Fibroblast of mammary gland (primary cell): ENCODE measurements at places on chromosomes 4 and X.
A peak's percentile ranks its signal among the peaks of the same experiment; 100 is the strongest.

- no peak for DNase-seq
Measured at GRCh38 chrX:47574547-47575301, 7.5 kb upstream of the TIMP1 start.

DNA sequence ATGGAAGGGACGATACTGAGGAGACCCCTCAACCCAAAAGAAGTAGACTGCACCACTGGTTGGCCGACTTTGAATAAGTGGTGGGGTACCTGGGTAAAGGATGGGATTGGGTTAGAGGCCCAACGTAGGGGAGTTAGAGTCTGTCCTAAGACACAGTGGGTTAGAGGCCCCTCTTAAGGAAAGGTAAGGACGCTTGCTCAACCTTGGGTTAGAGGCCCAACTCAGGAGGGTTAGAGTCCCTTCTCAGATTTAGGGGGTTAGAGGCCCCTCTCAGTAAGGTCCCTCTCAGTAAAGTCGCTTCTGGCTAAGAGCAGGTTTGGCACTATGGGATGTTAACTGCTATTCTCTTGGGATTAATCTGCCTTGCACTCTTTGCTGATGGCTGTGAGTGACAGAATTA lies 81.3 kb downstream of the ACOX3 start:
- no peak for DNase-seq

DNA sequence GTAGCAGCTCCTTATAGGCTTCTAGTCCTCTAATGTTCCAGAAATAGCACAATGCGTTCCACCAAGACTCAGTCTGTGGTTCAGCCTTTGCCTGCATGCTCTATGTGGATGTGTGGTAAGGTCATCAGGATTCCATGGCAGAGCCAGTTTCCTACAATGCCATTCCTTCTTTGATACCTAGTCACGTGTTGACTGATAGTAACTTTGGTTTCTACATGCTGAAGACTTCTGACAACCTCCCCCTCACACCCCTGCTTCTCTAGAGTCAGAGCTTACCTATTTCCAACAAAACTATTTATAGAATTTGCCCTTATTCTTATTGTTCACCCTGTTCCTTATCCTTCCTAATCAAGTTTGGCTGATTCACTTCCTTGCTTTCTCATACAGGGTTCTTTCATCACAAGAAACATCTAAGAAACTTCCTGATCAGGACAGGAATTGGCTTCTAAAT lies 81.1 kb downstream of the CT47B1 start:
- peak; percentile 42 for DNase-seq

GRCh38 chr4:2811830-2812611 lies 19.1 kb downstream of the SH3BP2 start:
- DNase-seq, result peak; percentile 70

- peak; percentile 95 for DNase-seq
Measured at GRCh38 chrX:44828008-44828605, 15.7 kb upstream of the DUSP21 start.

GRCh38 chr4:128303986-128304385 lies 16.4 kb upstream of the PGRMC2 start:
- DNase-seq, result no peak

DNA sequence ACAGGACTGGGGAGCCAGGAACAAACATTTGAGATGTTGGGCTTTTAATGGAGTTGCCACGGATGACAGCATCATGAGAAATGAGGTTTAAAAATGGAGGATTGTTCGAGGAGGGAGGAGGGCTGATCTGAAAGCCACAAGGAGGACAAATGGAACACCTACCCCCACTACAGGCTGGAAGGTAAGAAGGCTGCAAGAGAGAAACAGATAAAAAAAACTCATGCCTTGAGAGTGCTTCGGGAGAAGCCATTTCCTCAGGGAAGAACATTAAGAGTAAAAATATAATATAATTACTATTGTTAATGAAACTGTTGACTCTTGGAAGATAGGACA lies 119.5 kb upstream of the MAP9 start:
- DNase-seq, result no peak

DNA sequence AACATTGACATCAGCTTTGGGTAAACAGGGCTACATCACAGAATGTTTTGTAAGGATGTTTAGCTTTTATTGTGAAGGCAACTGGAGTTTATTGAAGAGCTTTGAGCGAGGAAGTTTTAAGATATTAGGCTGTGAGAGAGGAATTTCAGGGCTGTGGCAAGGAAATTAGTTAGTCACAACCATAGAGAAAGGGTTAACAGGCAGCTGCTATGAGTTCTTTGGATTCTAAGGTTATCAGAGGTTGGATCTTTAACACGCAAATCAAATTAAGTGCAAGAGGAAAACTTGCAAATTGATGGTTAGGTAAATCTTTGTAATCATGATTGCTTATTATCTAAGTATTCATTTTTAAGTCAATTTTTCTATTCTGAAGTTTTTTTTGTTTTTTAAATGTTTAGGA lies 156.0 kb downstream of the UGT8 start:
- DNase-seq, result no peak

DNA sequence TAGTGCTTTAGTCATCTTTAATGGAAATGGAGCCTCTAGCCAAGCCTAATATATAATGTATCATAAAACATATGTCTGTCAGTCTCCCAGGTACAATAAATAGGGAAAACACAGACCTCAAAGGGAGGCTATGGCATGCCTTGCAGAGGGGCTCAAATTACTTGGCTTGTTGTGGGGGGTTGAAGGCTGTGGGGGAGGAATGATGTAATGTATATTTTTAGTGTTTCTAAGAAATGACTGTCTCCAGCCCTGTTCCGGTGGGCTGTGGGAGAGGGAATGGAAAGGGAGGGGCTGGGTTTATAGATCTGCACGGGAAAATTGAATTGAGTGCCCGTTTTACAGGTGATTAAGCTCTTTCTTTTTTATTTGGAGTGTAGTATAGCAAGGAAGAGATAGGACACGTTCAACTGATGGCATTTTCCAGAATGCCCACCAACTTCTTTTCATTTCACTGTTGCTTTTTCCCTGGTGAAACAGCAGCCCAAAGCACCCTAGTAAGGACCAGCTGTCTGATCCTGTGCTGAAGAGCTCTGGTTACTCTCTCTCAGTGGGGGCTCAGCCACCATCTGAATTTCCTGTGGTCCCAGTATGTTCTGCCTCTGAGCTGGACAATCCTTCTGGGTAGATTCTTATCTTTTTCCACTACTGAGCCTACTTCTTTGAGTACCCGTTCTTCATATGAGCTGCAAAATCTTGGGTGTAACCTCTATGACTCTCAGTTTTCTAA lies 220.7 kb upstream of the CASK start:
- no peak for DNase-seq

DNA sequence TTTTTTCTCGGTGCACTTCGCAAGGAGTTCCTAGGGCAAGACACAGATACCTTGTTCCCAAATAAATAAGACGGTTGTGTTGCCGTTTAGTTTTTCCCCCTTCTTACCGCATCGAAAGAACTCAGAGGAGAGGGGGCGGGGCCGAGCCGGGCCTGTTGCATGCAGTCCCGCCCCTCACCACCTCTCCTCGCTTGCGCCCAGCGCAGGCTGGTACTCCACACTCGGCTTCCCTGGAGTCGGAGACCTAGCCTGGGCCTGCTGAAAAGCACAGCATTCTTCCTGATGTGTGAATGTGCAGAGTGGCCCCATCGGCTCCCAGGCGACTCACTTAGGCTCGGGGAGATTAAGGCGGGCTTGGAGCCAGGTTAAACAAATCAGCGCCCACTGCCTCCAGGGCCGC lies 26.1 kb upstream of the VMA21 start:
- DNase-seq, result no peak

GRCh38 chrX:85859426-85859825 lies 187.9 kb downstream of the CHM start:
- DNase-seq, result no peak

GRCh38 chrX:1546691-1547251 lies 9.8 kb upstream of the P2RY8 start:
- DNase-seq, result no peak

GRCh38 chr4:7193030-7193958 lies 956 bp downstream of the SORCS2 start:
- DNase-seq, result no peak

GRCh38 chrX:22095286-22095685 lies 63.2 kb downstream of the PHEX start:
- DNase-seq, result peak; percentile 95

DNA sequence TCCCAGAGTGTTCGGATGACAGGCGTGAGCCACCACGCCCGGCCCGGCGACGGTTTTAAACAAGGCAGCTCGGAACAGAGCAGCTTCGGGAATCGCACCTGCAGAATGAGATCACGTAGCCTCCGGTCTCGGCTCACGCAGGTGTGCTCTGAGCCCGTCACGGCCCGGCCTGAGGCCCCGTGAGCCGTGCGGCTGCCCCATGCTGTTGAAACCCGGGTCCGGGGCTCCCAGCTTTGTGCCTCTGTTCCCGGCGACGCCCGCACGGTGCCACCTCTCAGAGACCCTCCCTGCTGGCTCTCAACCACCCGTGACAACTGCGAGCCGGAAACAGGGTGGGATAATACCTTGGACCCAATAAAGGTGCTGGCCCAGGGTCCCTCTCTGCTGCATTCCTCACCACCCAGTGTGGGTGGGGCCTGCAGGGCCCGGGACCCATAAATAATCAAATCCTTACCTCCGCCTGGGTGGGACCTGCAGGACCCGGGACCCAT lies 13.4 kb upstream of the PLCXD1 start:
- no peak for DNase-seq

DNA sequence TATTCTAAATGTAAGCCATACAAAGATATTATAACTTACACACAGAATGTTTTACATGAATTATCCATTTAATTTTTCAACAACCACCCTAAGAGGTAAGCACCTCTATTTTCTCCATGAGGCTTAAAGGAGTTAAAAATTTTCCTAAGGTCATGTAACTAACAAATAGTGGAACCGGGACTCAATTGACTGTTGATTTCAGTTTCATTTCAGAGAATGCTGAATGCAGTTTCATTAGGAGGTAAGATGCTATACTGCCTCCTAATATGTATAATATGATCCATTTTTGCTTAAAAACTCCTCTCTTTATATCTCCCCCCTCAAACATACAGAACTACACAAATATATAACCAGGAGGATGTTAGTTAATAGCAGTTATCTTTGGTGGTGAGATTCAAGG lies 29.1 kb downstream of the PHKA1 start:
- no peak for DNase-seq

DNA sequence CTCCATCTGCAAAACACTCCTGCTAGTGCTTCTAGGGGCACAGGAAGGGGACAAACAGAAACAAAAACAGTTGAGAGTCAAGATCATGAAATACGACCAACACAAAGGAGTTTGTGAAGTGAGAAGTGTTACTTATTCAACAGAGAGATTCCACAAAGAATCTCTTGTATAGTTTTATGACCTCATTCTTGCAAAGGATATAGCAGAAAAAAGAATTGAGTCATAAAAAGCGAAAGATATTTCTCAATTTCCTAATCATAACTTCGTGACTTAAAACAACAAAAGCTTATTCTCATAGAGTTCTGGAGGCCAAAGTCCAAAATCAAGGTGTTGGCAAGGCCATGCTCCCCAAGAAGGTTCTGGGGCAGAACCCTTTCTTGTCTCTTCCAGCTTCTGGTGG lies 40.7 kb downstream of the TIGD4 start:
- peak; percentile 18 for DNase-seq

GRCh38 chr4:155479835-155480234 lies 103.1 kb upstream of the MAP9 start:
- DNase-seq, result no peak

DNA sequence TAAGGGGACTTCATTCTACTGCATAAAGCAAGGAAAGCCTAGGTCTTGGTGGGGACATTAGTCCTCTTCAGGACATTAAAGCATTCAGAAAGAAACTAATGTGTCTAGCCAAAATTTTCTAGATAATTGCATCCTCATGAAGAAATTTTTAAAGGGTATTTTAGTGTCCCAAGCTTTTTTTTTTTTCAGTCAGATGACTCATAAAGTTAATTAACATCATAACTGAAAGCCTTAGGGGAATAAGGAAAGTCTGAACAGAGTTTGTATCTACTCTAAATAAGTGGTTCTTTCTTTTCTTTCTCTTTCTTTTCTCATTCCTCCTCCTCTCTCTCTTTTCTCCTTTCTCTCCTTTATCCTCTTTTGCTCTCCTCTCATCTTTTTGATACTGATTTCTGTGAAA lies 202.4 kb downstream of the ADAMTS3 start:
- peak; percentile 40 for DNase-seq

GRCh38 chrX:39941332-39941920 lies 156.3 kb downstream of the BCOR start:
- DNase-seq, result no peak

DNA sequence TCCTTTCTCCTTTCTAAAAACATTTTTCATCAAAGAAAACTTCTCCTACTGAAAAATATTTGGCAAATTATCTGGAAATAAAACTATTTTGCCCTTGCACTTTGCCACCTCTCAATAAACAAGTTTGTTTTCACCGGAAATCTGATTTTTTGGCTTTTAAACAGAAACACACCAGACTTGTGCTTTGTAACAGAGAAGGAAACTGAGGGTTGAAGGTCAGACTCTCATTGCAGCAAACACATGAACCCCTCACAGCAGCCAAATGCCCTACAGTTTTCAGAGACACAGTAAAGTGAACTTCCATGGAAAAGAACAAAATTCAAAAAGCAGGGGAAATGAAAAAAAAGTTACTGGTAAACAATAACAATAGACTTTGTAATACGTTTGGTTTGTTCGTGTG lies 95.6 kb upstream of the WDR17 start:
- DNase-seq, result no peak

DNA sequence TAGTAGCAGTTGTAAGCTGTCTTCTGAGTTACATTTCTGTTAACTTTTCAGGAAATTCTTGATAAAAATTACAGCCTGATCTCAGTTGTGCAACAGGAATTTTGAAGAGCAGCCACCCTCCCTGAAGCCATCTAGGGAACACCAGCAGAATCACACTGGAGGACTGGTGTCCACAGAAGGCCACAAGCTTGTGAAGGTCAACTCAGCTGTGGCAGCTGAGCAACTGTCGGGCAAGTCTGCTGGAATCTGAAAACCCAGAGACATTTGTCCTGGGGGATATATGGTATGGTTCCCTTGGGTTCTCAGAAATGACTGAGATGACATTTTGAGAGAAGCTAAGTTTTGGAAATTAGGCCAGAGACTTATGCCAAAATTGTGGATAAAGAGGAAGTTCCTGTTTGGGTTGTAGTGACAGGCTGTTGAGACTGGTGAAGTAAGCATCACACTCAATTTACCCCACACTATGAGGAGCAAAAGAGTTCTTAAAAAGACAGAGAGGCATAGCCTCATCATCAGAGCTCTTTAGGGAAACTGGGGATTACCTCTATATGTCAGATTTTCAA lies 78.1 kb upstream of the TNIP3 start:
- DNase-seq, result no peak

GRCh38 chrX:150870487-150871340 lies 27.8 kb downstream of the CD99L2 start:
- DNase-seq, result peak; percentile 33

- DNase-seq, result no peak
Measured at GRCh38 chr4:76523593-76523992, 88.6 kb downstream of the SHROOM3 start.
